ENCODE measurements at places on chromosomes 5 and 9. TPM values are rescaled to one million over a fixed set of nuclear protein-coding genes. Genes with fewer than 3 reads are reported as not detected.

DNA sequence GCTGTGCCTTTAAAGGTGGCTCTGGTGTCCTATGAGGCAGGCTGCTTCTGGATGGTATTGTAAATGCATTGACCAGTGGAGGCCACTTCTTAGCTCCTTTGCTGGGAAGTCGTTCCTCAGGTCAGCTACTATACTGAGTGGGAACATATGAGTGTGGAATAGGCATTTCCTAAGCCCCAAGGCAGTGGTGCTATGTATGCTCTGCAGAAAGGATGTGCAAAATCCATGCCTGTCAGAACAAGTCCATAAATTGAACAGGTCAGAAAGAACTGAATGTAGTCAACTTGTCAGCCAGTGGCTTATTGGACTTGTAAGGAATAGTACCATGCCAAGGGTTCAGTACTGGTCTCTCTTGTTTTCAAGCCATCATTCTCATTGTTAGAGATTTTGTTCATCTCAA is 216.4 kb downstream of the CDH10 start:
- DNase-seq, result no peak

- no peak for DNase-seq
These were observed 34.5 kb upstream of the CSF1R start for GRCh38 chr5:150120617-150121447.

DNA sequence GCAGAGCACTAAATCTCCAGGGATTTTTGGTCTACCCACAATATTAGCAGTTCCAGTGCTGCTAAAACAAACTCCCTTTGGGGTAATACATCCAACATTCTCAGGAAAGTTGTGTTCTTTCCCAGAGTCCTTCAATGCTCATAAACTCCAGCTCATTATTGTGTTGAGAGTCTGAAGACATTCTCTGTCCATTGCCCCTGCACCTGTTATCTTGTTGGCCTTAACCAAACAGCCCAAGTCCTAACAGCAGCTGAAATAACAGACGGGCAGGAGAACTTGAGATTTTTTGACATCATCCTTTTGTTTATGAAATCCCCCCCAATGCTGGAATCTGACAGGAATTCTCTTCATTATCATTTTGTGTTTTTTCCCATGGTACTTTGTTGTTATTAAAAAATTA is 110.8 kb downstream of the PAPPA start:
- DNase-seq, result no peak

The ADAM19 gene
- 17.2 TPM for polyA plus RNA-seq

The SPINK13 gene
- 0.33 TPM for polyA plus RNA-seq

Measured in forelimb muscle (tissue), 1 donor.